ENCODE measurements at places on chromosomes 4 and X.

DNA sequence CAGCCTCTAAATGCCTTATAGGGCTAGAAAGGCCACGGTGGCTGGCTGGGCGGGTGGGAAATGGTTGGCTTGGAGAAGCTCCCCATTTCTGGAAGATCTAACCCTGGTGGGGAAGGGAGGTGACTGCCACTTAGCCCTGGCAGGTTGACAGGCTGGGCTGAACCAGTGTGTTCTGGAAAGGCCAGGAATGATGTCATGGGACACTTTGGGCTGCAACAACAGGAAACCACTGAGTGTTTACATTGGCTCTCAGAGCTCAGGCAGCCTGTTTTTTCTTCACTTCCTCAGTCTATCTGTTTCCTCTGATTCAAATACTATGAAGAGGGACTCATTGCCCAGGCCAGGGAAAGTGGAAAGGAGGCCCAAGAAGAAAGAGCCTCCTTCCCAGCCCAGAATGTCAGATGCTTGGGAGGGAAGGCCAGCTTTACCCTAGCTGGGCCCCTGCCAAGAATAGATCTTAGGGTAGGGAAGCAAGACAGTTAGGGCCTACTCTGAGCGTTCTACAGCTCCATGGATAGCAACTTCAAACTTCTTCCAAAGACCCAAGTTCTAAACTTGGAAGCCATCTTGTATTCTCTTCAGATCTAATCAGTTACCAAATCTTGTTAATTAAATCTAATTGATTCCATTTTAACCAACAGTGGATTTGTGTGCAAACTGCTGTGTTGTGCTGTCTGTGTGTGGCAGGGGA, 65.8 kb upstream of the MSN start:
- H3K36me3 ChIP-seq: no peaks in the 10 kb centered on the region
- H3K27me3 ChIP-seq: no peaks in the 10 kb centered on the region
- peak overlapping the region; percentile 79 for H3K27ac ChIP-seq
- no peak overlapping the region for H3K4me3 ChIP-seq

GRCh38 chrX:135193740-135194139, 22.5 kb upstream of the CT55 start:
- H3K27me3 ChIP-seq: no peaks in the 10 kb centered on the region
- H3K27ac ChIP-seq: no peak overlapping the region
- no peak for DNase-seq

DNA sequence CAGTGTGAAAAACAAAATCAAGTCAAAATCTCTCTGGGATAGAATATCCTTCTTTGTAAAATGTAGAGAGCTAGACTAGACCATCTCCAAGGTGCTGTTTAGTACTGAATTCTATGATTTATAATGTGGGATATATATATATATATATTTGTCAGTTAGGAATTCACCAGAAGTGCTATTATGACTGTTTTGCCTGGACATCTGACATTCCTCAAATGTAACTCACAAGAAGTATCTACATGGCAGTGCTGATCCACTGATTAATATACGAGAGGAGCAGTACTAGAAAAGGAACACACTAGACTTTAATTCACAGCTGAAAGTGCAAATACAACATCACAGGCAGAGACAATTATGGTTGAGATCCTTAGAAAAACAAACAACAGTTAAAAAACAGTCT, 208.9 kb downstream of the GBA3 start:
- no peaks in the 10 kb centered on the region for H3K27me3 ChIP-seq
- no peak for DNase-seq
- no peaks in the 10 kb centered on the region for H3K4me1 ChIP-seq
- no peak overlapping the region for H3K27ac ChIP-seq

DNA sequence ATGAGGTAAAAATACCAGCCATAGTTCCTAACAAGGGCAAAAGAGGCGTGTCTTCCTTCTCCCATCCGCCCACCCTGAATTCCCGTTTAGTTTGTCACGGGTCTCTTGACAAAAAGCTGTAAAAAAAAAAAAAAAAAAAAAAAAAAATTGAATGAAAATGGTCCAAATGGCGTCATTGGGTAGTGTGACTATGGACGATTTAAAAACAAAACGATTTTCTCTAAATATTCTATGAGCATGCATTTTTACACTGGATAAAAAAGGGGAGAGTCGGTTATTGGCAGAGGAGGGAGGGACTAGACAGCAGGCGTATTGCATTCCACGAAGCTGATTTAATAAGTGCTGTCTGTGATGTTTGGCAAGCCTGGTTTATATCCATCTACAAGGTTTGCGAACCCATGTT, at the start of gene FAM133A:
FAM133A (plus strand) TSS at position 338 of the 403 bp plus-strand sequence. CDS start 35,214 bp downstream, outside the sequence.
- peak within 1 kb of the TSS; percentile 57 for H3K4me3 ChIP-seq
- H3K27me3 ChIP-seq: no peaks in the 10 kb centered on the region
- no peak for DNase-seq
- no peaks in the 10 kb centered on the region for H3K36me3 ChIP-seq
- H3K4me1 ChIP-seq: peaks cover 8% of the 10 kb centered on the region

- no peak overlapping the region for H3K27ac ChIP-seq
- no peak overlapping the region for H3K4me3 ChIP-seq
- no peaks in the 10 kb centered on the region for H3K36me3 ChIP-seq
These were observed 100.7 kb downstream of the GPC3 start for GRCh38 chrX:133884430-133885394.

- DNase-seq: no peak
- H3K27ac ChIP-seq: no peak overlapping the region
- no peaks in the 10 kb centered on the region for H3K36me3 ChIP-seq
- no peaks in the 10 kb centered on the region for H3K27me3 ChIP-seq
- no peak overlapping the region for H3K4me3 ChIP-seq
- peaks cover 18% of the 10 kb centered on the region for H3K4me1 ChIP-seq
These were observed 91.9 kb downstream of the TSPAN5 start for GRCh38 chr4:98566361-98567008.

DNA sequence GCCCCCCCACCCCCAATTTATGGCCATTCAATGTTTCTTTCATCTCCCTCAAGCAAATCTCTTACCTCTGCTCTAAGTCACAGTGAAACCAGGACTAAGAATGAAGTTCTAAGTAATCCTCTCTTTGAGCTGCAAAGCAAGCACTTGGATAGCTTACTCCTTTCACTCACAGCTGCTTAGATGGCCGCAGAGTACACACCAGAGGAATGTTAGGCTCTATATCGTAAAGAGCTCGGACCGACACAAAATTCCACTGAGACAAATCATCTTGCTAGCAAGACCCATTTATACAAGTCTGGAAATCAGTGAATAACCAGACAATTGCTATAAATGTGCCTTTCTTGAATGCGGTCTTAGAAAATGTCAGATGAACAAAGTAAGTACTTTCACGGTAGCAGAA, 135.0 kb downstream of the IDS start:
- no peak overlapping the region for H3K27ac ChIP-seq
- no peaks in the 10 kb centered on the region for H3K4me1 ChIP-seq
- no peaks in the 10 kb centered on the region for H3K36me3 ChIP-seq
- H3K4me3 ChIP-seq: no peak overlapping the region
- no peak for DNase-seq
- no peaks in the 10 kb centered on the region for H3K27me3 ChIP-seq

- H3K27me3 ChIP-seq: no peaks in the 10 kb centered on the region
- H3K27ac ChIP-seq: no peak overlapping the region
- no peak for DNase-seq
- H3K4me3 ChIP-seq: no peak overlapping the region
- no peaks in the 10 kb centered on the region for H3K36me3 ChIP-seq
These were observed 52.3 kb upstream of the TMEM131L start for GRCh38 chr4:153413842-153414241.

DNA sequence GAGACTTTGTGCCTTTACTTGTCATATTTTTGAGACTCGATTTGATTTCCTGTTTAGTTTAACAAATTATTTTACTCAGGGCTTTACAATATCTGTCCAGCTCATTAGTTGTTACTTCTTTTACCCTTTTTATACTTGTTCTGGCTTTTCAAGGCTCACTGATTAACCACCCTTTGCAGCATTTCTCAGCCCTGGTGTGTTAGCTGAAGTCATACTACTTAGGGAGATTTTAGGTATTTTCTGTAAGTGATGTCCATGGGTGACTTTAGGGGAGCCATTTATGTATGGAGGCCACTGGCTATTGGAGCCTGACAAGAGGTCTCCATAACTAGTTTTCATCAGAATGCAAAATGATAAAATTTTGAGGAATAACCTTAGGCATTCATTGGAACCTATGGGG, 147.2 kb downstream of the RPA4 start:
- no peaks in the 10 kb centered on the region for H3K4me1 ChIP-seq
- no peaks in the 10 kb centered on the region for H3K27me3 ChIP-seq
- no peak for DNase-seq
- no peaks in the 10 kb centered on the region for H3K36me3 ChIP-seq
- no peak overlapping the region for H3K4me3 ChIP-seq
- H3K27ac ChIP-seq: no peak overlapping the region
